ENCODE measurements at places on chromosomes 7 and 10.

- DNase-seq, result no peak
These were observed 406.4 kb upstream of the VWC2 start for GRCh38 chr7:49367072-49367471.

- DNase-seq, result no peak
These were observed 133.1 kb downstream of the CUBN start for GRCh38 chr10:16996530-16996964.

- peak; percentile 35 for DNase-seq
These were observed 40.6 kb upstream of the ADD3 start for GRCh38 chr10:109966961-109967738.

DNA sequence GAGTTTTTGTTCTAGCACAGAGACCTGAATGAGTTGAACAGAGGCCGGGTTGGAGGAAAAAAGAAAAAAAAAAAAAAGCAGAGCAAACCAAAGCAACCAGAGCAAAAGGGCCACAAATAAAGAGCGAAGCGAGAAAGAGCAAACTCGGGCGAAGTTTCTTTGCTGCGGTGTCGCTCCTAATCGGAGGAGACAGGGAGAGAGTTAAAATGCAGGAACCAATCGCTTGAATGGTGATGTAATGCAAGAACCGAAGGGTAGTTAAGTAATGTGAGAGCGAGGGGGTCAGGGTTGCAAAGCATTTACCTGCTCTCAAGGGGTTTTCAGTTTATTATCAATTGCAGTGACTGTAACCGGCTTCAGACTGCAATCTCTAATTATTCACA is 271.7 kb downstream of the TRIL start:
- DNase-seq, result peak; percentile 14

DNA sequence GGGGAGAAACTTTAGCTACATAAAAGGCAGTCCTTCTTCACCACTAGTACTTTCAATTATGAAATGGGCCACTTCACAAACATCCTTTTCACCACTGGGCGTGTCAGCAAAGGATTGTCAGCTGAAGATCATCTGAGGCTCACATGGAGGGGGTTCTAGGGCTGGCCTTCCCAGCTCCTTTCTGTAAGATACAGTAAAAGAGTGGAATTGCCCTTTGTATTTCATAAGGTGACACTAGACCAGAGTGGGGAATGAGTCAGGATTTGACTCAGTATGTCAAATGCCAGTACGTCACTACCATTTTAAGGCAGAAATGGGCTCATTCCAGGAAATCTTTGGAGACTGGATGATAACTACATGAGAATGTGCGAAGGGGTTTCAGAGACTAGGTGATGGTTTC is 21.2 kb upstream of the BLOC1S2 start:
- DNase-seq, result no peak

DNA sequence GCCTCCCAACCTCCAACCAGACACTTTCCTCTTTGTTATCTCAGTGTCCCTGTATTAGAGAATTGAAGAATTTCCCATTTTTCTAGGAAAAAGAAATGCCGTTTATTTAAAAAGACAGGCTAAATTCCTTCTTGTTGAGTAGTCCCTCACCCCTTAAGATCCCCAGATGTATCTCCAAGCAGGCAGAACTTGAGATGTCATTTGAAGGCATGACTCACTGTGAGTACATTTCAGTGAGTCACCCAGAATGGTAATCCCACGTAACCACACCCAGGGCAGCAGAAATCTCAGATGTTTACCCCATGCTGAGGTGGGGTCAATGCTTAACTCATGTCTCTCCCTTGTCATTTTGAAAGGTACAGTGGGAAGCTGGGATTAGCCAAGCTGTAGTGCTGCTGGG is 4.4 kb downstream of the ZNF655 start:
- no peak for DNase-seq

GRCh38 chr10:133208466-133208865 is 21.6 kb upstream of the UTF1 start:
- no peak for DNase-seq

GRCh38 chr10:123916775-123917174 is 25.2 kb upstream of the CPXM2 start:
- DNase-seq, result no peak

DNA sequence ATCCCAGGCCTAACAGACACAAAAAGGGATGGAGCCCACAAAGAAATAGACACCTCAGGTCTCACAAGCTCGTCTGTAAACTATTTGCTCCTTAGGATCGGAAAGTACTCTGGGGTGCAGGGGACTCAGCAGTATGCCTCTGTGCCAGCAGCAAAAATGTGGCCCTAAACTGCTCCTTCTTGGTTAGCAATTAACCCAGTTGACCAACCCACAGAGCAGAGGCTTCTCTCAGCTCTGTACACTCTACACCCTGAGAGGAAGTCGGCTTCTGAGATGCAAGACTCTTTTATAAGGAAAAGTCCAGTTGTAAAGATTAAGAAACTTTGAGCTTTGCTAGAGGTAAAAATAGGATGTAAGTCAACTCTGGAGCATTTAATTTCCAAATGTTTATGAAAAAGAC is 156.3 kb upstream of the PRSS58 start:
- DNase-seq, result no peak

DNA sequence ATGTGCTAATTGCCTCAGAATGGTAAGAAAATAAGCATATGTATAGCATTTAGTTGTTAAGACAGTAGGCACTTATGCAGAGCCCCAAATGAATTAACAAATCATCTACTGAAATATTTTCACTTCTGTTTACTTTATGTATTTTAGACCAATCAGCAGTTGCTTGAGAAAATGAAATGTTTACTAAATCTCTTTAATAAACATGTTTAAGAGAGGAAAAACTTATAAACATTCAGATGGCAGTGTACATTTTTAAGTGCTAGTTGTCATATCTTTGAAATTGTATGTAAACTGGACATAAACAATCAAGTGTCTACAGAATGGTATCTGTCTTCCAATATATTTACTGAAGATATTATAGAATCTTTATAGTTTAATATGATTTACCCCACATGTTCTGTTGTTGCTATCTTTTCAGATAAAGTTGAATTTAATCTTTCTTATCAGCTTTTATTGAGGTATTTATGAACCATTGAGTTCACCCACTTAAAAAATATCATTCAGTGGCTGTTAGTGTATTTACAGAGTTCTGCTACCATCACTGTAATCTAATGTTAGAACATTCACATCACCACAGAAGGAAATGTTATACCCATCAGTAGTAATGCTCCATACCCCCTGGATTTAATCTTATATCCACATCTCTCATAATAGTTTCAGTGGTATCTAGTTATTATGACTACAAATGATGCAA is 264.3 kb downstream of the ADK start:
- no peak for DNase-seq

GRCh38 chr7:37359662-37360444 is 88.8 kb downstream of the ELMO1 start:
- no peak for DNase-seq

GRCh38 chr7:135179321-135179925 is 8.9 kb upstream of the CYREN start:
- DNase-seq, result no peak

GRCh38 chr10:110815354-110816004 is 56.2 kb upstream of the PDCD4 start:
- DNase-seq, result no peak

All from nephron progenitor cell (in vitro differentiated cells).